ENCODE measurements at places on chromosomes 3 and 15.
A peak's percentile ranks its signal among the peaks of the same experiment; 100 is the strongest.

GRCh38 chr15:83904107-83905040, 250.5 kb downstream of the ADAMTSL3 start:
- DNase-seq: no peak

- no peak for DNase-seq
Measured at GRCh38 chr15:84781495-84781894, 33.1 kb downstream of the ZNF592 start.

GRCh38 chr15:64681424-64682024, 93.9 kb downstream of the RBPMS2 start:
- DNase-seq: no peak

GRCh38 chr15:42060797-42061196, 33.6 kb downstream of the PLA2G4D start:
- no peak for DNase-seq

DNA sequence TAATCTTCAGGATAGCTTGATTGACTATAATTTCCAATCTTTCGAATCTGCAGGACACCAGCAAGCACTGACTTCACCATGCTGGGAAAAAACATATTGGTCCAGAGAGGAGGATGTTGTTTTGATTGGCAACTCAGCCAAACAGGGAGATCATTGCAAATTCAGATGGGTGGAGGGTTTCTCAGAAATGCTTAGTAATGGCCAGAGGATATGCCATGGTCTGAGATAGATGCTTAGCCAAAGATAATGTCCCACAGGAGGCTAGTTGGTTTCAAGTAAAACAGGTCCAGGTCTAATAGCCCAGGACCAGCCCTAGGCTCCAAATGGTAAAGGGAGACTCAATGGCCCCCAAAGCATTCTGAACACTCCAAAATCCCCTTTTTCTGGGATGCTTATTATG, 46.7 kb upstream of the CCDC80 start:
- DNase-seq: no peak

GRCh38 chr3:188309437-188310269, 155.7 kb downstream of the LPP start:
- no peak for DNase-seq

- no peak for DNase-seq
Measured at GRCh38 chr15:43762824-43763223, 13.9 kb downstream of the ELL3 start.

GRCh38 chr15:25790000-25790660, 73.0 kb downstream of the ATP10A start:
- peak; percentile 61 for DNase-seq

GRCh38 chr15:59327942-59328341, 44.7 kb downstream of the MYO1E start:
- no peak for DNase-seq

- no peak for DNase-seq
Measured at GRCh38 chr15:75718328-75718727, 5.7 kb upstream of the CSPG4 start.

DNA sequence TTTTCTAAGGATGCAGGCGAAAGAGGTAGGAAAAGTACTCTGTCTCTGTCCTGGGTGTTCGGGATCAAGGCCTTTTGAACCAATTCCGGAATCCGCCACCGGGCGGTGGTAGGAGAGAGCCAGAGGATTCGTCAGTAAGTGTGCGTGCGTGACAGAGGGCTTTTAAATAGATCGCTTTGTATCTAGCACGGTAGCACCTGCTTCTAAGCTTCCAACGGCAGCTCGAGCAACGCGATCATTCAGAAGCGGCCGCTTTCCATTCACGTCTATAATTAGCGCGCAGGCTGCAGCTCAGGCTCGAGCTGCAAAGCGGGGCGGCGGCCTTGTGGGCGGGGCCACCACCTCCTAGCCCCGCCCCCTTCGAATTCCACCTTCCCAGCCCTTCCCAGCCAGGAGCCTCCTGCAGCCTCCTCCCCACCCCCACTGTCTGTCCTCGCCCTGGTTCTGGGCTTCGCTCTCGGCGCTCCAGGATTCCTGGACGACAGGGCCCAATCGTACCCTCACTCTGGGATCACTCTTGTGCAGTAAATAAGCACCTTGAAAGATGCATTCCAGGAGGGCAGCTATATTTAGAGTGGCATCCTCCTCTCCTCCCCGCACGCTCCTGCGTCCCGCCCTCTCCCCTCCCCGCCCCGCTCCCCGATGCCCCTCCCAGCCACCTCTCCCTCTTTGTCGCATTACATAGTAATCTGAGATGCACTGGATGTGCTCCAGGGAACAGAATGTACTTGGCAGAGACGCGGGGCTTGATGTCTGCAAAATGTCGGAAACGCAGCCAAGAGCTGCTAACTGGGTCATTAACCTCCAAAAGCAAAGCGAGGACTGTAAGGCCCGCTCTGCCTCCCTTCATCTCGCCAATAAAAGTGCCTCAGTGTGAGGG, 224.1 kb upstream of the TPRG1 start:
- peak; percentile 14 for DNase-seq

DNA sequence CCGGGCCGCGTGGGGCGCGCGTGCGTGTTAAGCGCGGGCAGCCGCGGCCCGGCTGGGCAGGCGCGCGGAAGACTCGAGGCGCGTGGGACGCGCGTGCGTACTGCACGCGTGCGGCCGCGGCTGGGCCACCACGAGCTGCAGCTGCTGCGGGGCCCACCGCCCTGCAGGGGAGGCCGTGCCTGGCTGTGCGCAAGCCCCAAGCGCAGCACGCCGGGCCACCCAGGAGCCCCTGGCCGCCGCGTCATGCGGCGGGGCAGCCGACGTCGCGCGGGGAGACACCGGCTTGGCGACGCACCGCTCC, 590 bp upstream of the TRIM71 start:
- no peak for DNase-seq

- no peak for DNase-seq
Measured at GRCh38 chr3:139838269-139838957, 96.6 kb upstream of the CLSTN2 start.

GRCh38 chr3:97910931-97911351, 61.3 kb downstream of the RIOX2 start:
- no peak for DNase-seq

DNA sequence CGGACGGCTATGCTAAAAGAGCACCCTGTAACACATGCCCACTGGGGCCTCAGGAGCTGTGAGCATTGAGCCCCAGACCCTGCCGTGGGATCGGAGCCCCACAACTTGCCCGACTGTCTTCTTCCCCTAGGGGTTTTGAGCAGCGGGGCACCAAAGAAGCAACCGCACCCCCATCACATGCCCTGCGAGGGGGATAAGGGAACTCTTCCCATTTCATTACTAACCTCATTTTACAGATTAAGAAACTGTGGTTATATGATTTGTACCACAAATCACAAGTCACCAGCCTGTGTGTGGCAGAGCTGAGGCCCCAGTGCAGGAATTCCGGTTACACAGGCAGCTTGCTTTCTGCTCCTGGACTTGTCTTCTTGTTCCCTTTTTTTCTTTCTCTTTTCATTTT, 86.2 kb downstream of the CD47 start:
- no peak for DNase-seq

DNA sequence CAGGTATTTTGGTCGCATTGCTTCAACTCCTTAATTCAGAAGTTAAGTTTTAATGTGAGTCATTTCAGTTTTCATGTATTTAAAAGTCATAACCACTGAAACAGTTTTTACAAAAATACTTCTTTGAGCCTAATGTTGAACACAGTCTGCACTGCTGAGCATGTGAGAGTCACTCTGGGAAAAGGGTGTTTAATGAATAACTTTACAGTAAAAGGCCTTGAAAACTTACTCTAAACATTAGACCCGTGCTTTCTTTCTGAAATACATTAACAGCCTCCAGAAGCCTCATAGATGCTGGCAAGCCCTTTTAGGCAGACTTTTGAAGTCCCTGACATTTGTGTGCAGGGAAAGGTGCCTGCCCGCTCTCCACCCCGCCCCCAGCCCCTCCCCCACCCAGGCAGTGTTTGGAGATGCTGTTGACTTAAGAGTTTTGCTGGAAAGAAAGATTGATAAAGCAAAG, 68.9 kb upstream of the NR2F2 start:
- DNase-seq: no peak

DNA sequence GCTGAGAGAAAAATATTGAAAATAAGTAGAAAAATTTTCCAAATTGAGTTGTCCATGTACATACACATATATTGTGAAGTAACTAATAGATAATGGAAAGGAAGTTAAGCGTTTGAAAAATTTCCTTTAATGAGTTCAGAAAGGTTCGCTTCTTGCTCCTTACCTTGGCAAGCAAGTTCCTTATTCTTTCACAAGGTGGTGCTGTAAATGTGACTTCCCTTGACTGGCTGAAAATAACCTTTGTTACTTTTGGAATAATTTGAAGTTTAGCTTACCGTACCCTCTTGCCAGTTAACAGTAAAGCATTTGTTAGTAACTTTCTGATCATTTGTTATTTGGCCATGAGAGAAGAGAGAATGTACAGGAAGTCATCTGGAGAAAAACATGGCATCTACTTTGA, 41.6 kb downstream of the PYDC2 start:
- DNase-seq: no peak

DNA sequence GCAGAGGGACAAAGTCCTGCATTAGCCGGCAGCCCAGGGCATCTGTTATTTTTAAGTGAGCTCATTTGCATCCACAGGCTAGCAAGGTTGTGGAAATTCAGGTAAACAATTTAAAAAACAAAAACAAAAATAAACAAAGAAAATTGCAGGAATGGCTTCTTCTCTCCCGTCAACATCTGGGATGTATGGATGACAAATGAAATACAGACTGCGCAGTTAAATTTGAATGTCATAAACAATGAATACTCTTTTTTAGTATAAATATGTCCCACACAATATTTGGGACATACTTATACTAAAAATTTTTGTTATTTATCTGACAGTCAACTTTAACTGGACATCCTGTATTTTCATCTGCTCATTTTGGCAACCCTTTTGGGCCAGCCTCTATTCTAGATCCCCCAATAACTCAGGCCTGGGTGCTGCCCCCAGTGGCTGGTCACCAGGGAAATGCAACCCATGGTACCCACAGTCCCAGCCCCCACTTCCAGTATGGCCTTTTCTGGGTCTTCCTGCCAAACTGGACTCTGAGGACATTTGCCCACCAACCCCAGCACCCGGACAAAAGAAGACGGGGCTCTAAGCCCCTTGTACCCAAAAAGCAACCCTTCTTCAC, 12.7 kb downstream of the GRM2 start:
- no peak for DNase-seq

DNA sequence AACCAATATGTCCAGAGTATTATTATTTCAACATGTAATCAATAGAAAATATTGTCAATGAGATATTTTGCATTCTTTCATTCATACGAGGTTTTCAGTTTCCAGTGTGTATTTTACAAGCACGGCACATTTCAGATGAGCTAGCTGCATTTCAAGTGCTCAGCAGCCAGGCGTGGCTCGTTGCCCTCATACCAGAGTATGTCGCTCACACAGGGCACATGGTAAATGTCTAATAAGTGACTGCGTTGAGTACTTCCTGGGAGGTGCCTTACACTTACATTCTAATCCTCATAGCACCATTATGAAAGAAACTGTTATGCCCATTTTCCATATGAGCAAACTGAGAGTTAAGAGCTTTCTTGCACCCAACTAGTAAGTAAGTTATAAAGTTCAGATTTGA, 47.4 kb downstream of the TMEM266 start:
- no peak for DNase-seq

GRCh38 chr3:185430375-185430774, 67.4 kb downstream of the MAP3K13 start:
- DNase-seq: no peak

DNA sequence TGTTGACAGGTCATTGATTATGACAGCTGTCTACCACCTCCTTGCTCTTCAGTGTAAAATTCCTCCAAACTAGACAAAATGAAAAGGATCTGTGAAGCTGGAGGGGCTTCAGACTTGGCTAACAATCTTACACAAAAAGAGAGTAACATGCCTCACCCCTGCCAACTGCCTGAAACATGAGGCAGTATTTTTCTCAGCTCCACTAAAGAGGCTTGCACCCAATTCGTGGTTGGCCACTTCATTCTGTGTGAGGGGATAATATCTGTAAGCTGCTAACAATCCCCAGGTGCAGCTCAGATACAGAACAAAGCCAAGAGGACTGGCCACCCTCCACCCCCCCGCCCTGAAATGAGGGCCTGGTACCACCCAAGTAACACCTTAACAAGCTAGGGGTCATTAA, 2.8 kb downstream of the MB21D2 start:
- no peak for DNase-seq

- no peak for DNase-seq
Measured at GRCh38 chr3:12557473-12558100, 700 bp downstream of the MKRN2 start.

GRCh38 chr3:51445544-51446280, 54.1 kb downstream of the DCAF1 start:
- no peak for DNase-seq

DNA sequence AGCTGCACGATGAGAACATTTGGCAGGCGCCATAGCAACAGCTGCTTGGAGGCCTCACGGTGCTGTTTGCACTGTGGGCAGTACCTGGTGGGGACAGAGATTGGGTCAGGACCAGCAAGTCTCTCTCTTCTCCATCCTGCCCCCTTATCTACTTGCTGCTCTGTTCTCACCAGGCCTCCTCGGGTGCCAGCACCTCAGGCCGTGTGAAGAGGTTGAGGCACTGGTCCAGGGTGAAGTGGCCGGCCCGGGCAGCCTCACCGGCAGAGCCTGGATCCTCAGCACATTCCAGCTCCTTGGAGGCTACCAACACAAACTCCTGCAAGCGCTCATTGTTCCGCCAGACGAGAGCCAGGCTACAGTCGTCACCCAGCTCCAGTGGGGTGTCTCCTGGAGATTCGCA, 6.2 kb upstream of the QARS1 start:
- no peak for DNase-seq

- no peak for DNase-seq
Measured at GRCh38 chr3:187673012-187673411, 2.8 kb upstream of the SST start.

- DNase-seq: peak; percentile 2
Measured at GRCh38 chr3:27253831-27254230, 115.4 kb downstream of the NEK10 start.

- DNase-seq: peak; percentile 64
Measured at GRCh38 chr15:81274931-81275707, 48.8 kb downstream of the STARD5 start.

DNA sequence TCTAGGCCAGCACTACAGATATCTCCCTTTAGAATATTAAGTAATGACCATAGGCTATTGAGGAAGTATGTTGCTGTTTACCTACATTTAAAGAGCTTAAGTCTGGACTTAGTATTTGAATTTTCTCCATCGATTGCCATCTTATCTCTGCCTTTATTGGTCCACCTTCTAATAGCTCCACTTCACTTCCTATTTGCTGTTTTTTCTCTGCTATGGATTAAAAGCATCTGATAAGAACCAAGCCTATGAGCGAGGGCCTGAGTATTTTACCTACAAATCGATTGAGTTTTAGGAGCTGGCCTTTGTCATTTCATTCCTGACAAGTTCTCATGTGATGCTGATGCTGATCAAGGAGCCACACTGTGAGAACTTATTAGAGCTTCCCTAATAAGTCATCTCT, 52.6 kb upstream of the AKAP13 start:
- no peak for DNase-seq

DNA sequence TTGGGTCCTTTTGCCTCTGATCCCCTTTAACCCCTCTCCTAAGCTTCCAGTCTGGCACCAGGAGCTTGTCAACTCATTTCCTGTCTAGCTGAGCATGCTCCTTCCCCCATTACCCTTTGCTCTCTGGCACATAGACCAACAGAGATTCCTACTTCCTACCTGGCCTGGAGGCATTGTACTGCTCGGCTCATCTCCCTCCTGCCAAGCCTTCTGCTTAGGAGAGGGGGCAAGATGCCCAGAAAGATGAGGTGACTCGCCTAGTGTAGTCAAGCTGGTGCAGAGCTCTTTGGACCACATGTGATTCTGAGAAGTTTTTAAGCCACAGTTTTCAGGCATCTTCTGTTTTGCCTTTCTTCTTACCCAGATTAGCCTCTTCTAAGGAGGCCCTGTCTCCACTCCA, 95.4 kb downstream of the ZNF621 start:
- no peak for DNase-seq
